ENCODE measurements at places on chromosomes 2 and 18. TPM values are rescaled to one million over a fixed set of nuclear protein-coding genes. Genes with fewer than 3 reads are reported as not detected.

CRYGD gene
- total RNA-seq: not detected

ALPP gene
- total RNA-seq: not detected

KCNE4 gene
- not detected for total RNA-seq

YWHAQ gene
- 495 TPM for total RNA-seq

- DNase-seq: no peak
Measured at GRCh38 chr2:202113571-202114142, 40.6 kb downstream of the KIAA2012 start.

EVX2 gene
- total RNA-seq: not detected

DNA sequence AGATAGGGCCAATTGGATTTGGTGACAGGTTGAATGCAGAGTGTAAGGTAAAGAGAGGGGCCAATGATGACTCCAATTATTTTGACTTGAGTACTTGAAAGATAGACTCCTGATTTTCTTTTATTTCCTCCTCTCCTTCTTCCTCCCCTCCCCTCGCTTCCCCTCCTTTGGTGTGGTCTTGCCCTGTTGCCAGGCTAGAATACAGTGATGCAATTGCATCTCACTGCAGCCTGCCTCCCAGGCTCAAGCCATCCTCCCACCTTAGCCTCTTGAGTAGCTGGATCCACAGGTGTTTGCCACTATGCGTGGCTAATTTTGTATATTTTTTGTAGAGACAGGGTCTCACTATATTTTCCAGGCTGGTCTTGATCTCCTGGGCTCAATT is 2.3 kb downstream of the DGUOK start:
- no peak for DNase-seq

DNA sequence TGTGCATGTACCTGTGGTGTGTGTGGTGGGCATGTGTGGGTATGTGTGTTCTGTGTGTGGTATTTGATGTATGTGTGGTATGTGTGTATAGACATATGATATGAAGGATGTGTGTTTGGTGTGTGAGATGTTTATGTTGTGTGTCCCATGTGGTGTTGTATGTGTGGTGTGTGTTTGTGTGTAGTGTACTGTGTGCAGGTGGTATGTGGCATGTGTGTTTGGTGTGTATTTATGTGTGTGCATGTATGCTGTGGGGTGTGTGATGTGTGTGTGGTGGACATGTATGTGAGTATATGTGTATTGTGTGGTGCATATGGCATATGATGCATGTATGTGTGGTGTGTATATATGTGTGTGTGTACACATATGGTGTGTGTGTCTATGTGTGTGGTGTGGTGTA is 718.8 kb upstream of the SOX11 start:
- DNase-seq: no peak

CLIP4 gene
- 26.5 TPM for total RNA-seq

AKAIN1 gene
- not detected for total RNA-seq

DNA sequence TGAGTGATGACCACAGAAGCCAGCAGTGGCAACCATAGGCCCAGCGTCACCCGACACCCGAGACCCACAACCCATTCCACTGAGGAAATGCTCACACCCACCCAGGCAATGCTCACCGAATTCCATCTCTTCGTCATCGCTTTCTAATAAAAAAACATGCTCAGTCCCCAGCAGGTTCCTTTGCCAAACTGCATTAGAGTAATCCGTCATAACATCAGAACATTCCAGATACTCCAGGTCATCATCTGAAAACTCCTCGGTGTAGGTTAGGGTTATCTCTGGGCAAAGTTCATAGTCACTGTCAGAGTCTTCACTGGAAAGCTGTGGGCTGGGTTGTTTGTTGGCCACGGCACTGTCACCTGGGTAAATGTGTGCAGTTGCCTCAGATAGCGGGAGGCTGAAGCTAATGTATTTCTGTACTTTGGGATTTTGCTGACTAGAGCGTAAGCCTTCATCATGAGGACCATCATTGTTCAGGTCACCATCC is 49.3 kb downstream of the ALPK2 start:
- DNase-seq: no peak

- DNase-seq: no peak
Measured at GRCh38 chr2:217913436-217913835, 89.4 kb downstream of the TNS1 start.

GKN1 gene
- total RNA-seq: not detected

MYCN gene
- total RNA-seq: 0.38 TPM

DNA sequence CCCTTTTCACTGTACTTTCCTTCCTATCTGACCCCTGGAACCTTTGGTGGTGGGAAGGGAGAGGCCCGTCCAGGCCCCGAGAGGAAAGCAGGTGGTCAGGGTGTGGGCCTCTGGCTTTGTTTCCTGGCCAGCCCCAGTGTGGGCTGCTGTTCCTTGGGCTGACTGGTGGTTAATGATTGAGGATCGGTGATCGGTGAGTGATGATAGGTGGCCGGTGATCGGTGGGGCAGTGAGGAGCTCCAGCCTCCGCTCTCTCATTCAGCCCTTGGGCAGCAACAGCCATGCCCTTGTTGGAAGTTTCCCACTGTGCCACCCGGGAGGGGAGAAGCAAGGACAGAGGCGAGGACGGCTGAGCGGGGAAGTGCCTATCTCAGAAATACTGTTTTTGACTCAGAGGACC is 7.3 kb downstream of the ACKR3 start:
- no peak for DNase-seq

GRCh38 chr2:190802626-190803209 is 77.9 kb upstream of the GLS start:
- DNase-seq: no peak
